ENCODE measurements at places on chromosomes 13 and 19. TPM values are rescaled to one million over a fixed set of nuclear protein-coding genes. Genes with fewer than 3 reads are reported as not detected.

DNA sequence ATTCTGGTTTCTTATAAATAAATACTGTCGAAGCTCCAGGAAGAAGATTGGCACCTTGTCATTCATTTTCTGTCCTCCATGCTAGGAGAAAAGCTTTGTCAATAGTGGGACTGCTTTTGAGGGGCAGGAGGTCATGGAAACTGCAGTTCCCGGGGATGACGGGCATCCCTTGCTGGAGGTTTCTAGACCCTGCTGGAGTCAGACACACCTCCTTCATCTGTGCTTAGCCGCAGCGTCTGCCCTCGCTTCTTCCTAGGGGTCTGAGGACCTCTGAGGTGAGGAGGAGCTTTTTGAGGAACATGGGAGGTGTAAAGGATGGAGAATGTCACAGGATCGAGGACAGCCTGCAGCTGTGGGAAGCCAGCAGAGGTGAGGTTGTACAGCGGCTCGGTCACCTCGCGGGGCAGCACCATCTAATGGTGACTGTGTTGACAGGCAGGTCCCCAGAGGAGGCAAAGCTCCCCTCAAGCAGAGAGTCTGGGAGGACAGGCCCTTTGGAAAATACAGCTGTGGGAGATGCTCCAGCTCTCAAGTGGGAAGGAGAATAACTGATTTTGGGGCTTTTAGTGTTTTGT, 172.7 kb upstream of the RNF113B start:
- no peak for DNase-seq

DNA sequence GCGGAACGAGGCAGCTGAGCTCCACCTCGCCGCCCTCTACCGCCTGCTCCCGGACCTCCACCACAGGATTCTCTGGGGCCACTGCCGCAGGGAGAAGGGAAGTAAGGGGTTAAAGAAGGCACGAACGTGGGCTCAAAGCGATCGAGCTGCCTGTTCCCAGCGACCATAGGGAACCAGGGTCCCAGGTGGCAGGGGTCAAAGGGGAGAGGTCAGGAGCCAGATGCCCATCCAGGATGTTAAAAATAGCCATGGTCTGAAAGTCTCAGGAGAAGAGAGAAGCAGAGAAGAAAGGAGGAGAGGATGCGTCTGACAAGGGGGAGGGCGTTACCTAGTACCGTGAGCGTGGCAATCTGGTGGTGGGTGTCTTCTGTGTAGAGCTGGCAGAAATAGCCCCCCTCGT, 7.4 kb upstream of the ZNF428 start:
- no peak for DNase-seq

DNA sequence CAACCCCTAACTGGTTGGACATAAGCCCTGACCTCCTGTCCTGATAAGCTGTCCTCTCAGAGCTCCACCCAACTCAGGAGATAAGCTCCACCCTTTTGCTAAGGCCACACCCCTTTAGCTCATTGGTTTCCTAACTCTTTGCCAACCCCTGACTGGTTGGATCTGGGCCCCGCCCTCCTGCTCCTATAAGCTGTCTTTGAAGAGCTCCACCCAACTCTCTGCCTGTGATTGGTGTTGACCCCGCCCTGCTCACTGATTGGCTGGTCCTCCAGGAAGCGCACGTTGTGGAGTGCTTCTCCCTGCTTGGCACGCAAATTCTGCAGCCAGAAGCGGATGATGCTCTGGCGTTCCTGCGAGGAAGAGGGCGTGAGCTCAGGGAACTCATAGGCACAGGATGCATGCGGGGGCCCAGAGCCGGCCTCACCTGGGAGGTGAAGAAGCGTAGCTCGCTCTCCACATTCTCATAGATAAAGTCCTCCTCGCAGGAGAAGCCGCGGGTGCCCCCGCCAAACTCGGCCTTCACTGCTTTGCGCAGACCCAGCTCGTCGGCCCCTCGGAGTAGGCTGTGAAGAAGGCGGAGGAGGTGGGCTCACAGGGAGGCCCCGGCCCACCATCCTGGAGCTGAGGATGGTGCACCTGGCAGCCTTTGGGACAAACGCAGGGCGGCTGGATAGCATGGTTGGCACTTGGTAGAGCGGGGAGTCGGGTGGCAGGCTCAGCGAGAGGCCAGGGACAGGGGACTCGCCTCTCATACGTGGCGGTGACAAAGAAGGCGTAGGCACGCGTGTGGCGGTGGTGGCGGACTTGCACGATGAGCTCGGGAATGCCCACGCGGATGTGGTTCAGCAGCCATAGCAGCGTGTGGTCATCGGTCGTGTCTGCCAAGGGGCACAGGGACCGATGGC, 1.7 kb downstream of the ANO8 start:
- no peak for DNase-seq

DNA sequence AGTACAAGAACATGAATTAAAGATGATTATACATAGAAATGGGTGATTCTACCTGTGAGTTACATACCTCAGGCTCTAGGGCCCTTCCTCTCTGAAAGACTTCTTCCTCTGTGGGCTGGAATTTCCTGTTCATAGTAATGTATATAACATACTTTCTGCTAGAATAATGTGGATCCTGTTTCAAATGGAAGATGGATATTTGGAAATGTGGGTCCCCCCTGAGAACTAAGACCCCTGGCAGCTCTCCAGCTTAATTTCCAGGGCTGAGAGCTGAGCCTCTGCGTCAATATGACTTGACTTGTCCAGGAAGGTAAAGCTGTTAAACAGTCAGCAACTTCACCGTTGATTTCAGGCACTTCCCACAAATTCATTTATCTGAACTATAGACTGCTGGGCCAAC, 296.3 kb downstream of the NALCN start:
- no peak for DNase-seq

DNA sequence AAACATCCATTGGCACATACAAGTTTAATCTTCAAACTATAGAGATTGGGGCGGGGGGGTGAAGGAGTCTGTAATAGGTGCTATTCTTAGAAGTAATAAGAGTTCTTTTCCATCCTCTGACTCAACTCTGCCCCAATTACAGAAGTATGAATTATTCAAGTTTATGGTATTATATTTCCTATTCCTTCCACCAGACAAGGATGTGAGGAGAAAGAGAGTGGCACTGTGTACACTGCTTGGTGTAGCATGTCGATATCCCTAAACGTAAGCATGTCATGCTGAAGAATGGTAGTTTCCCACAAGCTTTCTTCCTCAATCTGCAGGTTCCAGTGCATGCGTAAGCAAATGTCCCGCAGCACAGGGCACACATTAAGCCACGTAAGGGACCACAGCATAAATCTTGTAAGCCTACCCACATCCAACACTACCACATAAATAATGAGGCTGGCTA, 14.1 kb downstream of the BRD4 start:
- DNase-seq = no peak

DNA sequence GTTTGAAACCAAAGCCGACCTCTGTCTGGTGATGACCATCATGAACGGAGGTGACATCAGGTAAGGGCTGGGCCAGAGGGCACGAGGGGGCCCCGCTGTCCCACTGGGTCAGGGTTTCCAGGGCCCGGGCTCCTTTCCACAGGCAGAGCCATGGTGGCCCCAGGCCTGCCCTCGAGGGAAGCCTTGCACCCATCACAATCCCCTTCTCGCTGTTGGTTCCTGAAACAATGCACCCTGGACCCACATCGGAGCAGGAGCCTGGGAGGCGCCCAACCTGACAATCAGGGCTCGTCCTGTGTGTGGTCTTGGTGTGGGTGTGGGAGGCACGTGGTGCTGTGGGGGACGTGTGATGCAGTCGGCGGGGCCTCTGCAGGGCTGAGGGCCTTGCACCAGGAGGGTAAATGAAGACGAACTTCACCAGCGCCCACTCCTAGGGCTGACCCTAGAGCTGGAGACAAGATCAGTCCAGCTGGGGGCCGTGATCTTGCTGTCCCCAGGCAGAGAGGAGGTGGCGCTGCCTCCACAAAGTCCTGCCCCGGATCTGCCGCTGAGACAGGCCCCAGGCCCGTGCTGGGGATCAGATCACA, 2.8 kb downstream of the GRK1 start:
- DNase-seq = peak; percentile 53

GRCh38 chr13:73722120-73722519, 412.1 kb downstream of the KLF12 start:
- no peak for DNase-seq

- DNase-seq = peak; percentile 78
These were observed at the start of gene SHISA2 for GRCh38 chr13:26051657-26052311. SHISA2 (minus strand) TSS chr13:26052016; CDS start chr13:26050975, 1,041 bp downstream.

- DNase-seq = no peak
These were observed 136.0 kb downstream of the DCLK1 start for GRCh38 chr13:35995136-35995535.

- no peak for DNase-seq
These were observed 110.3 kb downstream of the GGACT start for GRCh38 chr13:100478107-100478809.

GRCh38 chr13:40786568-40786996, 2.8 kb upstream of the SLC25A15 start:
- no peak for DNase-seq

- no peak for DNase-seq
These were observed 10.6 kb upstream of the SOX1 start for GRCh38 chr13:112056284-112056727.

DNA sequence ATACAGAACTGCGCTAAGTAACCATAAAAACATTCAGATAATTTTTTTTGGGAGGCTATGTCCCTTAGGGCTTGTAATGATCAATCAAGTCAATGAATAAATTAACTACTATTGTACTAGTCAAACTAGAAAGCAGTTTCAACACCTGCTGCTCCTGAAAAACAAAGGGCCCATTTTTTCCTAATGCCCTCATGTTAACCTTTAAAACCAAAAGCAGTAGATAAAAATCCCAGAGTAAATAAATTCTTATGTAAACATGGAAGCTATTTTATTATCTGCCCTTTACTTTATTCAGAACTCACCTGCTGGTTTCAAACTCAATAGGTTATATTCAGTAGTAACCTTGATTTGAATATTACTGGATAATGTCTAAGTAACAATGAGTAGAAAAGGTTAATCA, 159.5 kb upstream of the STARD13 start:
- DNase-seq = no peak

DNA sequence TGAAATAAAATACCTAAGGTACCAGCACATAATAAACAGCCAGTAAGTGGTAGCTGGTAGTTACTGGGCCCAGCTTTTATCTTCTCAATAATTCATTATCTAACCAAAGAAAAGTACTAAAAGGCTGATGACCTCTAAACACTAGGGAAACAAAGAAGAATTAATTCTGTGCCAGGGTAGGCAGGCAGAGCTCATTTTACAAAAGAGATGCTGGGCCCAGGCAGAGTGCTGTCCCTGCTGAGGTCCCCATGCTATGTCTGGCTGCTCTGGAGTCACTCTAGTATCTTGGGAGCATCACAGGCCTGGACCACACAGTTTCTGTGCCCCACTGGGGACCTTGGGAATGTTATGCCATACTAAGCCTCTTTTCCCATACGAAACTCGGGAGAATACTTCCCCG, 18.2 kb downstream of the ZNF507 start:
- no peak for DNase-seq

- peak; percentile 42 for DNase-seq
These were observed 184.9 kb downstream of the PTPRS start for GRCh38 chr19:5155586-5156210.

- DNase-seq = no peak
These were observed 66.9 kb downstream of the NHLRC3 start for GRCh38 chr13:39105110-39105509.

DNA sequence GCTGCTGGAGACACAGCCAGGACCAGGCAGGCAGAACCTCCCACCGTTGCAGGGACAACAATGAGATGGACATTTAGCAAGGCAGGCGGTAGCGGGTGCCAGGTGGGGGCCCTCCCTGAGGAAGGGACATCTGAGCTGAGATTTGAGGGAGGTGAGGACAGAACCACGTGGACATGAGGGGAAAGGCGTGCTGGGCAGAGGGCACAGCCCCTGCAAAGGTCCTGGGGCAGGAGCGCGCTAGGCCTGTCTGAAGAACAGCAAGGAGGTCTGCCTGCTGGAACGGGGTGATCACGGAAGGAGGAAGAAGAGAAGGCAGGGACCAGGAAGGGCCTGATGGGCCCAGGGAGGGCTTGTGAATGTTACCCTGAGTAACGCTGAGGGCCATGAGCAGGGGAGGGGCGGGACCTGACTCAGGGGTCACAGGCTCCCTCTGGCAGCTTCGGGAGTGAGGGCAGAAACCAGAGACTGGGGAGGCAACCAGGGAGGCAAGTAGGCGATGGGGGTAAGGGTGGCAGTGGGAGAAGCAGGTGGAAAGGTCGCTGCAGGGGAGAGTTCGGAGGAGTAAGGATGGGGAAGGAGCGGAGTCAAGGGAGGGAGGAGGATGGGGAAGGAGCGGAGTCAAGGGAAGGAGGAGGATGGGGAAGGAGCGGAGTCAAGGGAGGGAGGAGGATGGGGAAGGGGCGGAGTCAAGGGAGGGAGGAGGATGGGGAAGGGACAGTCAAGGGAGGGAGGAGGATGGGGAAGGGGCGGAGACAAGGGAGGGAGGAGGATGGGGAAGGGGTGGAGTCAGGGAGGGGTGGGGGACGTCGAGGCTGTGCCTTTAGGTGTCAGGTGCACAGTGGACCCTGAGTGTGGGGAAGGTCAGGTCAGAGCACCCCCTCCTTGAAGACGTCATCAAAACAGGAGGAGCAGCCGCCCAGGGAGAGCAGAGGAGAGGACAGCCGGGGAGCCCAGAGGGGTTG, 15.7 kb upstream of the B3GNT3 start:
- DNase-seq = no peak

The ATCAY gene
- not detected for total RNA-seq

The SULT2A1 gene
- not detected for total RNA-seq

The ZSCAN22 gene
- 4.0 TPM for total RNA-seq

The CCNA1 gene
- 0.46 TPM for total RNA-seq

The ACP7 gene
- not detected for total RNA-seq

The EMP3 gene
- total RNA-seq = 87.8 TPM

The GYS1 gene
- total RNA-seq = 35.1 TPM

The TJP3 gene
- total RNA-seq = 23.0 TPM
